ENCODE measurements at places on chromosomes 16 and 17.
A peak's percentile ranks its signal among the peaks of the same experiment; 100 is the strongest.

- DNase-seq = no peak
Observed at GRCh38 chr16:72812672-72813071, 235.3 kb downstream of the ZFHX3 start.

- no peak for DNase-seq
Observed at GRCh38 chr16:2031081-2031577, 4.4 kb downstream of the NHERF2 start.

DNA sequence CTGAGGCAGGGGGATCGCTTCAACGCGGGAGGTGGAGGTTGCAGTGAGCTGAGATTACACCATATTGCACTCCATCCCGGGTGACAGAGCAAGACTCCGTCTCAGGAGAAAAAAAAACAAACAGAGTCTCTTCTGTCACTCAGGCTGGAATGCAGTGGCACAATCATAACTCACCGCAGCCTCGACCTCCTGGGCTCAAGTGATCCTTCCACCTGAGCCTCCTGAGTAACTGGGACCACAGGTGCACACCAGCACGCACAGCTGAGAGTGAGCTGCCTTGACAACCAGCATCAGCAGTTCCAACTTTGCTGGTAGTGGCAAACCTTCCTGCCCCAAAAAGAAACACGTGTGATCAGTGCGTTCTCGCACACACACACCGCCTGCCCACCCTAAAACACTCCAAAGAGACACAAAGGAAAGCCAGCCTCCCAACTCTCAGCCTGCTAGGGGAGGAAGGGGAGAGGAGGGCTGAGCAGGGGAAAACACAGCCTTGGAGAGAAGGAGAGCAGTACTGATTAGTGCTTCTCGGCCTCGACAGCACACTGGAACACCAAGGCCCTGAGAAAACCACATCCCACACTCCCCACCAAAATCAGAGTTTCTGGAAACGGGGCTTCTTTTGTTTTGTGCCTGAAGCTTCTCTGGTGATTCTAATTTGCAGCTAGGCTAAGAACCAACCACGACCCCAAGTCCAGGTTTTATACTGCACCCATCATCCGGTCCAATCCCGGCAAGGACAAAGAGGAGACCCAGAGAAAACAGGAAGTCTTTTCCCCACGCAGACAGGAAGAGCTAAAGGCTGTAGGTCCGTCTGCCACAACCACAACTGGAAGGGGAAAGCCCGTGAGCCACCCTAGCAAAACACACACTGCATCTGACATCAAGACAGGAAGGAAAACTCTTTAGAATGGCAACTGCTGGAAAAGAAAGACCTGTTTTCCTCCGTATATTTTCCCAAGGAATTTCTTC is 28.8 kb downstream of the ZCCHC14 start:
- no peak for DNase-seq

GRCh38 chr16:57123974-57124674 is 31.7 kb downstream of the CPNE2 start:
- no peak for DNase-seq

- no peak for DNase-seq
Observed at GRCh38 chr17:4846635-4847390, 13.7 kb downstream of the MINK1 start.

GRCh38 chr17:43760254-43760852 is 1.8 kb upstream of the SOST start:
- peak; percentile 80 for DNase-seq

DNA sequence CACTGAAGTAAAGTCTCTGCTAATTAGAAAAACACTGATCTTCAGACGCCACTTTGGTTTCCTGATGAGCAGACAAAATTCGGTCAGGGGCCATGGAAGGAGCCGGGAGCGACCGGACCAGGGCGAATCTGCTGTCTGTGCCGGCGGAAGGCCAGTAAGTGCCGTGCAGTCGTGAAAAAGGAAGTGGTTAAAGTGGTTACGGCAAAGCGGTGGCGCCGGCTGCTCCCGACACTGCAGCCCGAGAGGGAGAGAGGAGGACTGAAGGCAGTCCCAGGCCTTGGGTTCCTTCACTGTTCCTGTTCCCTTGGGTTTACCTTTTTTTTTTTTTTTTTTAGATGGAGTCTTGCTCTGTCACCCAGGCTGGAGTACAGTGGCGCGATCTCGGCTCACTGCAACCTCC is 17.3 kb upstream of the HEXD start:
- DNase-seq = no peak

GRCh38 chr17:35046740-35047283 is 16.7 kb downstream of the RFFL start:
- DNase-seq = peak; percentile 39

DNA sequence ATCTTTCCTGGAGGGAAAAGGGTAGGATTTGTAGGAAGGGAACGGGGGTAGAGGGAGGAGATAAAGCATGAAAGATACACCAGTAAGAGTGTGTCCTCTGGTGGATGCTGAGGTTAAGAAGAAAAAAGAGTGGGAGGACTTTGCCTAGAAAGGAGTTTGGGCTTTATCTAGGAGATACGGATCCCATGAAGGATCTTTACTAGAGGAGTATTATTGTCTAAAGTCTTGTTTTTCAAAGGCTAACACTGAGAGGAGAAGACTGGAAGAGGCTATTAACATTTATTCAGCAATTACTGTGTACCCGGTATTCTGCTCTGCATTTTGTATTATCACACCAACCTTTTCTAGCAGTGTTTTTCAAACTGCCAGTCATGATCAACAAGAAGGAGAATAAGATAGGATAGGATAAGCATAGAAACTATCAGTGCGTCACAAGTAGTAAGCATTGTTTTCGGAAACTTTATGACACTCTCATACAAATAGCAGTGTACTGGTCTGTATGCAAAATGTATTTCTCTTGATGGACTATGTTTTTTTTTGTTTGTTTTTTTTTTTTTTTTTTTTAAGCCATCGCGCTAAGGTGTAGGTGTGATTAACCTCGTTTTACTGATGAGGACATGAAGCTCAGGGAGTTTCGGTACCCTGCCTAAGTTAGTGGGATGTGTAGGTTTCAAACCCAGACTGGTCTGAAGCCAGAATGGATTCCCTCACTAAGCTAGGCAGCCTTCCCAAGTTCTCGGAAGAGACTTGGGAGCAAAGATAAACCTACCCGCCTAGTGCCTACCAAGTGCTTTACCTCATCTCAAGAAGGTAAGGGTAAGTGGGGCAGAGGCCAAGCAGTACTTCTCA is 1.3 kb upstream of the SP2 start:
- no peak for DNase-seq

All from T-helper 2 cell (primary cell).